K562 (cell line): ENCODE measurements at places on chromosomes 3 and 15.

GRCh38 chr3:129688271-129688895, 81.9 kb upstream of the PLXND1 start:
- H3K27me3 ChIP-seq = no peaks in the 10 kb centered on the region
- H3K4me1 ChIP-seq = peaks cover 7% of the 10 kb centered on the region; the same call in 2 of the 3 replicates
- H3K4me3 ChIP-seq = no peak overlapping the region
- no peak for DNase-seq
- no peak overlapping the region for H3K27ac ChIP-seq

- H3K27ac ChIP-seq = no peak overlapping the region
- H3K4me1 ChIP-seq = no peaks in the 10 kb centered on the region
- no peak for DNase-seq
- H3K4me3 ChIP-seq = no peak overlapping the region
- no peaks in the 10 kb centered on the region for H3K27me3 ChIP-seq
Observed at GRCh38 chr3:20563251-20563650, 377.2 kb upstream of the SGO1 start.

DNA sequence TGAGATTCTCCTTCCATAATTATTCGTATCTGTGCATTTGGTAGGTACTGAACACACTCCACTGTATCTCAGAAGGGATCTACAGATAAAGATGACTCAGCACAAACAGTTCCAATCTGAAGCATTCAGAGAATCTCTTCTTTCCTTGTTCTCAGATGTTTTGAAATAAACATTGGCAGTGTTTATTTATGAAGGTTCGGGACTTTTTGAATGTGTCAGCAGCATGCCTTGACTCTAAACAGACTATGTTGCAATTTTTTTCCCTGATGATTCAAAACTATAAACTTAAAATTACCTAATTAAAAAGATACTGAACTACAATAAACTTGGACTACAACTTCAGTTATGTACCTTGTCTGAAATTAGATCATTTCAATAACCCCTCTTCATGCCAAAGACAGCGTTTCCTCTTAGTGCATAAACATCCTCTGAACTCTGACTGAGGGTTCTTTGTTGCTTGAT, 612.9 kb upstream of the TBL1XR1 start:
- no peak overlapping the region for H3K4me3 ChIP-seq
- H3K27ac ChIP-seq = no peak overlapping the region
- no peaks in the 10 kb centered on the region for H3K36me3 ChIP-seq
- H3K4me1 ChIP-seq = no peaks in the 10 kb centered on the region

DNA sequence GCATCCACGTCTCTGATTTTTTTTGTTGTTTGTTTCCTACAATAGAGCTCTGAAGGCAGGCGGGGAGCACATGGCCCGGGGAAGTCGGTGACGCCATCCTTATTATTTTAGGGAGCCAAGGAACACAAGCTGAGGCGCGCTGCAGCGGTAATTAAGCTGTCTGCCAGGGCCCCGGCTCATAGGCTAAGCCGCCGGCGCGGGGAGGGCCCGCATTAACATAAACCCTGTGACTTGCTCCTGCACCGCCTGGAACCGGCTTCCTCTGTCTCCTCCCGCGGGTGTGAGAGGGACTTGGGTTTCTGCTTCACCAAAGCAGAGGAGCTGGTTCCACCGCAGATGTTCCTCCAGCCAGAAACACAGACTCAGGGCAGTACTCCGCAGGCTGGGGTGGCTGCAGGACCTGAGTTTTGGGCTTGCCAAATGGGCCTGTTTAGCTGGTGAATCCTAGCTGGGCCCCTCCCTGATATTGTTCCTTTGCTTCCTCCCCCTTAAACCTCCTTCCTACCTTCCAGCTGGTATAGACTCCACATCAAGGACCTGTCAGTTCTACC, 25.3 kb downstream of the ANP32A start:
- H3K4me3 ChIP-seq = no peak overlapping the region
- H3K27ac ChIP-seq = no peak overlapping the region
- H3K4me1 ChIP-seq = peaks cover 14% of the 10 kb centered on the region
- H3K27me3 ChIP-seq = no peaks in the 10 kb centered on the region
- H3K36me3 ChIP-seq = peaks cover 69% of the 10 kb centered on the region; the same call in 2 of the 3 replicates
- DNase-seq = no peak

GRCh38 chr3:37308247-37308646, 133.9 kb upstream of the LRRFIP2 start:
- H3K4me3 ChIP-seq = no peak overlapping the region
- peak; percentile 13 for DNase-seq
- H3K27ac ChIP-seq = no peak overlapping the region
- H3K36me3 ChIP-seq = peaks cover 65% of the 10 kb centered on the region; the same call in 2 of the 3 replicates
- H3K27me3 ChIP-seq = no peaks in the 10 kb centered on the region

GRCh38 chr3:122314228-122314876, 10.7 kb upstream of the CSTA start:
- H3K36me3 ChIP-seq = no peaks in the 10 kb centered on the region
- H3K4me3 ChIP-seq = no peak overlapping the region
- H3K27ac ChIP-seq = no peak overlapping the region
- no peaks in the 10 kb centered on the region; the same call in 1 of the 2 replicates for H3K4me1 ChIP-seq

GRCh38 chr15:50558012-50558411, 11.5 kb upstream of the USP50 start:
- no peak overlapping the region for H3K27ac ChIP-seq
- H3K27me3 ChIP-seq = no peaks in the 10 kb centered on the region
- H3K4me3 ChIP-seq = no peak overlapping the region
- no peaks in the 10 kb centered on the region for H3K4me1 ChIP-seq
- DNase-seq = no peak
- peaks cover 31% of the 10 kb centered on the region; the same call in 2 of the 3 replicates for H3K36me3 ChIP-seq

- H3K36me3 ChIP-seq = peaks cover 7% of the 10 kb centered on the region; the same call in 2 of the 3 replicates
- H3K4me3 ChIP-seq = peak overlapping the region; percentile 91
- H3K27ac ChIP-seq = peak overlapping the region; percentile 87
- H3K27me3 ChIP-seq = no peaks in the 10 kb centered on the region
Observed at GRCh38 chr15:51830276-51830806, 888 bp downstream of the TMOD3 start.

DNA sequence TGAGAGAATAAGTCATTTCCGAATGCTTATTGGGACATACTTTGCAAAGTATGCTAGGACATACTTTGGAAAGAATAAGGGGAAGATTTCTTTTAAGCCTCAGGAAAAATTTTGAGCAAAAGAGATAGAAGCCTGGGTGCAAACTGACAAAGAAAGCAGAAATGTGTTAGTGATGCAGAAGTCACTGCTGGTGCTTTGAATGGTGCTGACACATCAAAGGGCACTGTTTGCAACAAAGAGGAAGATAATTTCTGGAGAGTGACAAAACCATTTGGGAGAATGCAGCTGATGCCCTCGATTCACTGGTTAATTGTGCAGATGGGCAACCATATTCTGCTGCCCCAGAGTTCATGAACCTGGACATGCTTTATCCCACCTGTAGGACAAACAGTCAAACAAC, 11.0 kb upstream of the RAP2B start:
- no peaks in the 10 kb centered on the region for H3K4me1 ChIP-seq
- H3K27me3 ChIP-seq = no peaks in the 10 kb centered on the region
- DNase-seq = no peak
- H3K4me3 ChIP-seq = no peak overlapping the region
- H3K36me3 ChIP-seq = no peaks in the 10 kb centered on the region
- no peak overlapping the region for H3K27ac ChIP-seq

- no peak overlapping the region for H3K27ac ChIP-seq
- H3K27me3 ChIP-seq = no peaks in the 10 kb centered on the region
- DNase-seq = no peak
- H3K36me3 ChIP-seq = no peaks in the 10 kb centered on the region
Observed at GRCh38 chr15:86317384-86317740, 237.7 kb downstream of the AGBL1 start.
